ENCODE measurements at places on chromosomes 11 and 22. TPM values are rescaled to one million over a fixed set of nuclear protein-coding genes. Genes with fewer than 3 reads are reported as not detected.

DNA sequence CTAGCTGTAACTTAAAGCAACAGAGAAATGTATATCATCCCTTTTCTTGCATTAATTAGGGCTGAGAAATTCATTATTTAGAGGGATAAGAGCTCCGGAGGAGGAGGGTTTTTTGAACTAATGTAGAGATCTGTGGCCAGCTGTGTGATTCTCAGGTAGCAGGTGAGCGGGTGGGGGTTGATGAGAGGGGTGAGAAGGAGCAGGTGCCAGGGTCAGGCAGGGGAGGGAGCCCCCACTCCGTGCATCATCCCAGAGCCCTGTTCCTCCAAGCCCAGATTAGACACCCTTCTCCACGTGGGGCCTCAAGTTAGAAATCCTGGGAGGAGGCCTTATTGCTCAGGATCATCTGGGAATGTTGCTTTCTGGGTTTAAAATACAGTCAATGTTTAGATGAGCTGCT, 24.9 kb downstream of the ZBTB16 start:
- peak overlapping the region; percentile 99 for H3K27ac ChIP-seq
- no peak overlapping the region for H3K4me3 ChIP-seq
- H3K36me3 ChIP-seq = no peaks in the 10 kb centered on the region
- H3K27me3 ChIP-seq = no peaks in the 10 kb centered on the region
- no peak for DNase-seq

DNA sequence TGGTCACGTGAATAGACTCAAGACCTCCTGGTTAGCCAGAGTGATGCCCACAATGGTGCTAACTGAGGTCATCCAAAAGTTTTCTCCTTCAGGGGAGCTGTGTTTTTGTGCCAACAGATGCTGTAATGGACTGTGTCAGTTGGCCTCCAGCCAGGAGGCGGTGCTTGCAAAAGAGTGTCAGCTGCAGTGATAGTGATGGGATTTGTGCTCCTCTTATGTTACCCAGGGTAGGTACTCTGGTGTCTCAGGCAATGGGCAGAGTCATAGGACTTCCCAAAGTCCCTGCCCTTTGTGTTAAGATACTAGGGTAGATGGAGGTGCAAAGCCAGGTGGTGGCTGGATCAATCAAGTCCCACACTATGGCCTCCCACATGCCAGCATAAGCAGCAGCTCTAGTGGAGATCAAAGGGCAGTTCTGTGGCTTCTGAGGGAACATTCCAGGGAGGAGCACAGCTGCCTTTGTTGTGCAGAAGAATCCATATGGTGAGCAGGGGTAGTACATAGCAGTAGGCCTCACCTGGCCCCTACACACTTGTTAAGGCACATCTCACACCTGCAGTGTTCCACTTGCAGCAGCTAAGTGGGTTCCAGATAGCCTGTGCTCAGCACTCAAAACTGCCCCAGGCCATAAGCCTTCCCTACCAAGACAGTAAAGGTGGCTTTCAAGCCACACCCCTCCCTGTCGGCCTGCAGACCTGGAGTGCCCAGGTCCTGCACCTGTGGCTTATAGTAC, 9.4 kb upstream of the FANCF start:
- H3K36me3 ChIP-seq = no peaks in the 10 kb centered on the region
- H3K27ac ChIP-seq = no peak overlapping the region
- DNase-seq = no peak
- H3K4me3 ChIP-seq = no peak overlapping the region
- no peaks in the 10 kb centered on the region for H3K4me1 ChIP-seq
- no peaks in the 10 kb centered on the region for H3K27me3 ChIP-seq

DNA sequence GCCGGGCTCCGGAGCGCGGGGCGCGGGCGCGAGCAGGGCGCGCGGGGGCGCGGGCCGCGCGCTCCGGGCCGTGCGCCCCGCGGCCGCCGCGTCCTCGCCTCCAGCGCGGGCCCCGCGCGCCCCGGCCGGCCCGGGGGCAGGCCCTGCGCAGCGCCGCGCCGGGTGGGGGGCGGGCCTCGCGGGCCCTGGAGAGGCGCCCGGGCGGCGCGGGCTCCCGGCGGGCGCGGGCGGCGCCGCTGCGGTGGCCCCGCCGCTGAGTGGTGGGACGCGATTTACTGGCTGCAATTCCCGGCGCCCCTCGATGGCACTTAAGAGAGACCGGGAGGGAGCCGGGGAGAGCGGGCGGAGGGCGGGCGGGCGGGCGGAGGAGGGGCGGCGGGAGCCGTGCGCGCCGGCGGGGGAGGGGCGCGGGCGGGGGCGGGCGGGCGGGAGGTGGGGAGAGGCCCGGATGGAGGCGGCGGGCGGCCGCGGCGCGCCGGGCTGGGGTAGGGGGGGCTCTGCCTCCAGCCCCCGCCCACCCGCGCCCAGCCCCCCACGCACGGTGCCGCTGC, 73.2 kb upstream of the TCF20 start:
- DNase-seq = no peak
- peaks cover 3% of the 10 kb centered on the region for H3K4me1 ChIP-seq
- H3K4me3 ChIP-seq = no peak overlapping the region
- H3K27ac ChIP-seq = no peak overlapping the region
- peaks cover 18% of the 10 kb centered on the region for H3K27me3 ChIP-seq
- no peaks in the 10 kb centered on the region for H3K36me3 ChIP-seq

DNA sequence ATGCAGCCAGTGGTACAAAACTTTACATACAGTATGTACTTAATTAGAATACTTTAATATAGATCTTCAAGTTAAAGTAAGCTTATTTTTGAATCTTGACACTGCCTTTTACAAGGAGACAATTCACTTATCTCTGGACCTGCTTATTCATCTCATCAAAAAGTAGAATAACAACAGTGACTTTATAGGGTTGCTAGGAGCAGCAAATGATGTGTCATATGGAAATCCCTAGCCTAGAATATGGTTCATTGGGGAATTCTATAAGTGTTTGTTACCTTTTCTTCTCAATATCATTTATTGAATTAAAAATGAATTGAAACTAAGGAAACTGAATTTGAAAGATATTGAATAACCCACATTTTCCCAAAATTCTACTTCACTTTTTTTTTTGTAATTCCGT, 45.0 kb upstream of the FIBIN start:
- H3K4me1 ChIP-seq = no peaks in the 10 kb centered on the region
- H3K27me3 ChIP-seq = no peaks in the 10 kb centered on the region
- no peak for DNase-seq
- H3K36me3 ChIP-seq = no peaks in the 10 kb centered on the region
- no peak overlapping the region for H3K27ac ChIP-seq

DNA sequence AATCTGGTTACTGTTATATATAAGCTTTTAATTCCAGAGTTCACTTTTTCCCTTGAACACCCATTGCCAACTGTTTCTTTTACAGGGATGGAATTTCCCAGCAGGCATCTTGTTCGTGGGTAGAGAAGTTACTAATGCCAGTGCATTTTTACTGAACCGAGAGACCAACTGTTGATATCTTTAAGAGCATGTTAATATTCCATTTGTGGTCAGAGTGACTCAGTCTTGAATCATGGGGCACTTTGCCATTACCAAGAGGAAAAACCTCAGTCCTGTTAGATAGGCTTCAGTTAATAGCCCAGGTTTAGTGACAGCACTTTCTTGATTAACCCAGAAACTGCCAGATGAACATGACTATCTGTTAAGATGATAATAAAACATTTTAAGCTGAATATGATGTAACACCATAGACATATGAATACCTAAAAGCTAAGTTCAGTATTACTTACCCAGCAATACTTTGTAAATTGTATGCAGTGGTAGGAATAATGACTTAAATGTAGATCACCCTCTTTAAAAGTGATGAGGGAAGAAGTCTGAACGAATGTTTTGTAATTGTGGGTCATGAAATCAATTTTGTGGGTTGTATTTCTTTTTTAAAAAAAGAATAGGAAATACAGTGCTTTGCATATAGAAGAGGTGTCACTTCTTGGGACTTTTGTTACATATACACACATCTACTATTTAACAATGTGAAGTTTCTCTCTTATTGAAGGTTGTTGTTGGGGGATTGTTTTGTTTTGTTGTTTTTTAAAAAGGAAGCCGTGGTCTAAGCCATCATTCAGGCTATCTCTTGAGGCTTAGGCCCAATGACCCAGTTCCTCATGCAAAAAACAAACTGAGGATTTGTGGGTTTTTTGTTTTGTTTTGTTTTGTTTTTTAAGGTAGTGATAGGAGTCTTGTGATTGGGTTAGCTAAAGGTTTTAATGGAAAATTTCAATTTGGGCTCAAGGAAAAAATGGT, 79.2 kb upstream of the GRIK4 start:
- no peaks in the 10 kb centered on the region for H3K36me3 ChIP-seq
- no peak overlapping the region for H3K4me3 ChIP-seq
- peak; percentile 48 for DNase-seq
- H3K27me3 ChIP-seq = no peaks in the 10 kb centered on the region

The LRRC74B gene
- total RNA-seq = not detected

The OR5D16 gene
- total RNA-seq = not detected

The PLEKHB1 gene
- 6.1 TPM for total RNA-seq

Measured in gastrocnemius medialis (tissue), 4 donors.